ENCODE measurements at places on chromosomes 1 and 21. TPM values are rescaled to one million over a fixed set of nuclear protein-coding genes. Genes with fewer than 3 reads are reported as not detected.
A peak's percentile ranks its signal among the peaks of the same experiment; 100 is the strongest.

WLS gene
- 114 TPM for total RNA-seq

DNA sequence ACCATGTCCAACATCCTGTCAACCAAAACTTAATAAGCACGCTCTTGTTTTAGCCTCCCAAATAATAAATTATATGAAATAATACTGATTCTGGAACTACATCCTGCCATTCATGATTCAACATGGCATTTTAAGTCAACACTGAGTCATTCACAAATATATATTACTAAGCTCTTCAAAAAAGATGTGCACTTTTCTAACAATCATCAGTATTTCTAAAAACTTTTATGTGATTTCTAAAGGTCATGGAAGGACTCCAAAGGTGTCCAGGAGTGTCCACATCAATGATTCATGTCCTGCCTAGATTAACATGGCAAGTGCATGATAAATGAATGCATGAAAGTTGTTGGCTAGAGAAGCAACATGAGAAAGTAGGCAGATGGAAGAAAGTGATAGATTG, 51.6 kb downstream of the NEGR1 start:
- no peak for DNase-seq

- no peak for DNase-seq
Measured at GRCh38 chr21:45335151-45335760, 47.6 kb upstream of the POFUT2 start.

GRCh38 chr1:215887627-215888026, 320.5 kb downstream of the KCTD3 start:
- DNase-seq = no peak

DNA sequence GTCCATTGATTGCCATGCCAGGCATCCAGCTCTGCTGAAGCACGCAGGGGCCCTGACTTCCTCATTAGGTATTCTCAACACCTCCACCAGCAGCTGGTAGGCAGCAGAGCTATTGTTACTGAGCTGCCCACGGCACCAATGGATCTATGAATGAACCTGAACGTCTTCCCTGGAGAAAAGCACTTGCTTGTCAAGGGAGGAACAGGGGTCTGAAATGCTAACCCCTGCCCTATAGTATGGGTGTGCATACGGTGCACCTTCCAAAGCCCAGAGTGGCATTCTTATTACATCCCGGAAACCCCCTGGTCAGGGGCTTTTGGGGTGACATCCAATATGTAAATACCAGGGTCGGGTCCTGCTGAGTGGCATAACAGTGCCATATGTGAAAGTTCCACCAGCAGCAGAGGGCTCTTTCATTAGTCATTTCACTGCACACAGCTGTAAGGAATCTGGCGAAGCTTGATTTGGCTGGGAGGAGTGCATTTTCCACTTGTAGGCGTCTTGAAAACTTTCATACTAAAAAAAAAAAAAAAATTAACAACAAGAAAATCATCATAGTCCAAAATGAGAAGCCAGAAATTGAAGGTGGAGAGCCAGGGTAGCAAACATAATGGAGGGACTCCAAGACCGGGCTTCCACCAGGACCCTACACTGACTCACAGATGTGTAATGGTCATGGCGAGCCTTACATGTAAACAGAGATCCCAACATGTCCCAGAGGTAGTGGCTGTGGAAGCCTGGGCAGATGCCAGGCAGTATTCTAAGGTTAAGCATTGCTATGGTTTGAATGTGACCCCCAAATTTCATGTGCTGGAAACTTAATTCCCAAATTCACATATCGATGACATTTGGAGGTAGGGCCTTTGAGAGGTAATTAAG, 58.8 kb upstream of the PRDX6 start:
- DNase-seq = no peak

- DNase-seq = no peak
Measured at GRCh38 chr21:40882192-40882915, 35.4 kb upstream of the DSCAM start.

TARDBP gene
- 77.1 TPM for total RNA-seq

MROH7 gene
- 1.2 TPM for total RNA-seq

DNA sequence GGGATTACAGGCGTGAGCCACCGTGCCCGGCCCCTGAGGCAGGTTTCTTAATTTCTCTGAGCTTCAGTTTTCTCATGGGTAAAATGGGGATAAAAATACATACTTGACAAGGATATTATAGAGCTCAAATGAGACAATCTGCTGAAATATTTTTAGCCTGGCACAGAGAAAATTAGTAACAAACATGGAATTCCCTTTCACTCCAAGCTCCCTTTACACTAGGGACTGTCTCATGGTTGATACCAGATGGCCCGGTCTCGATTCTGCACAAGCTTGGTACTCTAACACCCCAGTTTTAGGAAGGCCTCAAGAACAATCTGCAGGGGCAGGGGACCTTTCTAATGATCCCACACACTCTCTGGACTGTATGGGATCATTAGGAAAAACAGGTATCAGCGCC, 671.7 kb downstream of the SMYD3 start:
- DNase-seq = no peak

DNA sequence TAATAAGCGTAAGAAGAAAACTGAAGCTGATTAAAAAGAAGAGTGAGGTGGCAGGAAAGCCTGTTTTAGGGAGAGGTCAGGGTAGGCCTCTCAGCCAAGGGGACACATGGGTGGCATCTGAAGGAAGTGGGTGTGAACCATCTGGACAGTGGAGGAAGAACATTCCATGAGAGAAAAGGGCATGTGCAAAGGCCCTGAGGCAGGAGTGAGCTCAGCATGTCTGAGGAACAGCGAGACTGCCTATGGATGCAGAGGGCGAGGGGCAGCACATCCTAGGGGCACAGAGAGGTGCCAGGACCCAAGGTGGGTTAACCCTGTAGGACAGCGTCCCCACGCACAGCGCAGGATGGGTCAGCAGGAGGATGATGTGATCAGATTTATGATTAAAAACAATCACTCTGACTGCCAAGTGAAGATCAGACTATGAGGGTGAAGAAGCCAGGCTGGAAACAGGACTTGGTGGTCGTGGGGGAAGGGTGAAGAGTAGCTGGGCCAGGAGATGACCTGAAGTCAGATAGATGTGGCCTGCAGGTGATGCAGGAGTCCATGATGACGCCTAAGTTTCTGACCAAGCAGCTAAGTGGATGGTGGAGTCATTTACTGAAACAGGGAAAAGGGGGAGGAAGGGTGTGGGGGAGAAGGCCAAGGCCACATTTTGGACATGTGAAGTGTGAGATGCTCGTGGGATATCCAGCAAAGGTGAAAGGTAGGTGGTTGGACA, 37.9 kb downstream of the PABPC4 start:
- DNase-seq = no peak

DNA sequence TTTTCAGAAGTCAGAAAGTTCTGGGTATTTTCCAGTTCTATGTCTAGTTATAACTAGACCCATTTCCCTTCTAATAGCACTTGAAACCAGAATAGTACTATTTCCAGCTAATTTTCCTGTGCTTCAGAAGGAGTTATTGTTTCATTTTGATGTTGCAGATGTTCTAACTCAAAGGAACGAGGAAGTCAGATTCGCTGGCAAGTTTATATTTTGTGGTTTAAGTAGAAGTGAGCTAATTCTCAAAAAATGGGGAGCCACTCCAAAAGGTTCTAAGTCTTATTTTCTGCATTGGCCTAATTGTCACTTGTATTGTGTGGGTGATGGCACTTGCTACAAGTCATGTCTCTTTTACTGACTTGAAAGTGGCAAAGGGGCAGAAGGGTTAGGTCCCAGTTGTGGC, 18.1 kb downstream of the CCDC185 start:
- DNase-seq = no peak

DNA sequence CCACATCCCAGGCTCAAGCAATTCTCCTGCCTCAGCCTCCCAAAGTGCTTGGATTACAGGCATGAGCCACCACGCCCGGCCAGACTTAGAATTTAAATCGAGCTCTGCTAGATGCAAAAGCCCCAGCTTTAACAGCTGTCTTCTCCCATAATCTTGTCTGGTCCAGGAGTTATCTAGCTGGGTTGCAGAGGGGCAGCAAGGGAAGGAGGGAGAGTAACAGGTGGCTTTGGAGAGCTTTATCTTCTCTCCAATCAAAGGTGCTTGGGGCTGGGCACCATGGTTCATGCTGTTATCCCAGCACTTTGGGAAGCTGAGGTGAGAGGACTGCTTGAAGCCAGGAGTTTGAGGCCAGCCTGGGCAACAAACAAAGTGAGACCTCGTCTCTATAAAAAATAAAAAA, 3.9 kb downstream of the RHBG start:
- no peak for DNase-seq

DNA sequence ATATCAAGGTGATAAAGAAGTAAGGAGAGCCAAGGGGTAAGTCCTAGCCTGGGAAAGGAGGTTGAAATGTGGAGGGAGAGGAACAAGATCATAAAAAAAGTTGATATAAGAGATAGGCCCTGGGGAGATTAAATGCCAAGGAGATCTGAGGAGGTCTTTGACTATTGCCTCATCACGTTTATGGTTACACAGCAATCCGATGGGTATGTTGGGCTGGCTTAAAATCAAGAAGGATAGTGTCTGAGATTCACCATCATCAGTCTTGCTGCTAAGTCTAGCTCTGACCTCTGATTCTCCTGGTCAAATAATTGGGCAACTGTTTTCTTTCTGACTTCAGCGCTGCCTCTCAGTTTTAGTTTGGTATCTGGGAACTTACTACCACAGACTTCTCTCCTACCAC, 416.3 kb downstream of the GPATCH2 start:
- no peak for DNase-seq

GRCh38 chr1:198908995-198909394, 270.2 kb downstream of the PTPRC start:
- DNase-seq = no peak

- DNase-seq = no peak
Measured at GRCh38 chr1:2564815-2565374, 8.7 kb downstream of the TNFRSF14 start.

HPCAL4 gene
- 0.74 TPM for total RNA-seq

LRRIQ3 gene
- total RNA-seq = 0.84 TPM

DNA sequence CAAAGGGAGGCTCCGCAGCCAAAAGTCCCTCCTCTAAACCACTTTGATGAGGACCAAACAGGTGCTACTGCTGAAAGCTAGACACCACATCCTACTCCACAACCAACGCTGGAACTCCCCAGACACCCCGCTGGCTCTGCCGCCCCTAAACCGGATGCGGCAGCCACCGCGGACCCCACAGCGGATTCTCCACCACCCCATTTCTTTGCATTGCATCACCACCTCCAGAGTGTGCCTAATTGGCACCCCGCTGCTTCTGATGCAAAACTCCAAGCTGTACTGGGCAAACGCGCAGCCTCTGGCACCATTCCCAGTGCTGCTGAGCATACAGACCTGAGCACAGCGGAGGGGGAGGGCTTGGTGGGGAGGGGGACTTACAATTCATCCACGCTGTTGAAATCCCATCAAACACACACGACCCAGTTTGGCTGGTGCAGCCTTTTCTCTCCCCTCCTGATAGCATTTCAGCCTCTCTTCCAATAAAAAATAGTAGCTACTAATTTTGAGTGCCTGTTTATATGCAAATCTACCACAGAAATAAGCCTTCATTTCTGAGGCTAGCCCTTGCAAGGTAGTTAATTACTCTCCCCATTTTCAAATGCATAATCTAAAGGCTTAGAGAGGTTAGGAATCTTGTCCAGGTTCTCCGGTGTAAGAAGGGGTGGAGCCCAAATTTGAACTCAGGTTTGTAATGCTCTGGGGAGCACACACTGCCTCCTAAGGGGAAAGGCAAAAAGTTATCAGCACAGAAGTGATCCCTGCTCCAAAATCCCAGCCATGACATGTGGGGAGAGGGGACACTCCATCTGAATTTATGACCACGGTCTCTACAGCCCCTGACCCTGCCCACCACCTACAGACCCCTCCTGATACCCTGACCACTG, 12.2 kb upstream of the RGS16 start:
- peak; percentile 83 for DNase-seq

DNA sequence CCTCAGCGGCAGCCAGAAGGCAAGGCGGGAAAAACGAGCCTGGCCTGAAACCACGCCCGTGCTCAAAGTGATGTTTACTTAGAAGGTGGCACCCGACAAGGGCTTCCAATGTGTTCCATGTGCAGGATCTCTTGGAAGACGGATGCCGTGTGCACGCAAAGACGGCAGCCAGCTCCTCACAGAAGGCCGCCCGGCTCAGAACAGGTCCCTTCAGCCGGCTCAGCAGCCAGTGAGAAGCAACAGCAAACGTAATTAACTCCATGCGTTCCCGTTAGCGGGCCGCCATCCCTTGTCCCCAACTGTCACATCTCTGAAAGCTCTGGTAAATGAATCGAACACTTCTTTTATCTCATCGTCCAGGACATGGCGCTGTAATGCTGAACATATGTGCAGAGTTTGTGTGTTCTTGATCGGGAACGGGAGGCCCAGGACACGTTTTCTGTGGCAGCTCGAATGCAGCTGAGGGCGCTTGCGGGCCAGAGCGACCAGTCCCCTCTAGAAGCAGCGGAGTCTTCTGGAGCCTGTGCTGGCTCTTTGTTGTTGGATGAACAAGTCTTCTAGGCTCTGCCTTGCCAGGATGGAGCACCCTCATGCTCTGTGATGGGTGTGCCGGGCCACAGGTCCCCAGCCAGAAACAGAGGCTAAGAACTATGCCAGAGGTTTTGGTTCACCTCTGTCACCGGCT, 94.6 kb upstream of the ARHGEF16 start:
- no peak for DNase-seq

DNA sequence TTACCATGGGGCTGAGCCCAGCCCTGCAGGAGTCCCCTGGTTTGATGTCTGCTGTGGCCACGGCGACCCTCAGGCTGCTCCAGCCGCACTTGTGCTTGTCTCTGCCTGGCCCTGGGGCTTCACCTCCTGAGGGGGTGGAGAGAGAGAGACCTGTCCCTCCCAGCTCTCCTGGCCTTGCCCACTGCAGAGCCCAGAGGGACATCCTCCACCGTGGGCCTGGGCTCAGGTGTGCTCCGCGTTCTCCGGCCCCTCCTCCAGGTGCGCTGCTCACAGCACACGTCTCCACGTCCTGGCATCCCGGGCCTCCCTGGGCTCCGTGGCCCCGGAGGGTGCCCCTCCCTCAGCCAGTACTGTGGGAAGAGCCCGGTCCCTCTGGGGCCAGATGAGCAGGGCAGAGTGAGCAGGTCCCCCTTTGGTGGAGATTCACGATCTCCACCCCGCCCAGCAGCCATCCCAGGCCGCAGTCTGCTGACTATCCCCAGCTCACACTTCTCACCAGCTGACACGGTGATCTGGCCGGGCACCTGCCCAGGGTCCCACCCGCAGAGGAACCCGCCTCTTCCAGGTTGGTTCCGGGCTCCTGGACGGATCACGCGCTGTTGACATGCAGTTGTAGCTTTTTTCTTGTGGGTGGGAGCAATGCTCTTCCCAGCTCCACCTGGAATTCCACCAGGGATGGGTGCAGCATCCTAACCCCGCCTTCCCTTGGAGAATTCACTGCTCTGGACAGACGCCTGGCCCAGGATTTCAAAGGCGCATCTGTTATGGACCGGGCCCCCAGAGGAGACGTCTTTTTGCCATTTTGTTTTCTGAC, 41.8 kb upstream of the POFUT2 start:
- DNase-seq = no peak

- DNase-seq = no peak
Measured at GRCh38 chr1:226041419-226041818, 21.1 kb upstream of the H3-3A start.

SH2D2A gene
- 2.2 TPM for total RNA-seq

RCAN1 gene
- 62.6 TPM for total RNA-seq

- DNase-seq = no peak
Measured at GRCh38 chr1:246583056-246583440, 16.8 kb downstream of the CNST start.

GRCh38 chr21:16088056-16088455, 358.3 kb downstream of the USP25 start:
- DNase-seq = no peak
